ENCODE measurements at places on chromosomes 5 and 9.

DNA sequence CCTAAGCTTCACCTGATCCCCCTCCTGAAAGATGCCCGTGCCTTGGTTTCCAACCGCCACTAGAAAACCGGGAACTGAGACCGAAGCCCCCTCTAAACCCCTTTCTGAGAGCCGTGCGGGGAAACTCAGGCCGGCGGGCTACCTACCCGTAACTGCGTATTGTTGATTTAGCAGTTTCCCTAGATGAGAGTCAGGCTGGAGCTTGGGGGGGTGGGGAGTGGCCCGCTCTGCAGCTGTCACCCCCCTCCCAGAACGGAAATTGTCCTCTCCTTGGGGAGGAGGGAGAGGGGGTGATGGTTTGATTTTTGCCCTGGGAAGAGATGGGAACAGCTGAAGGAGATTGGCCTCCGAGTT lies 2.5 kb downstream of the CXXC5 start:
- peak overlapping the region; percentile 92 for H3K27ac ChIP-seq
- no peak for DNase-seq
- no peaks in the 10 kb centered on the region for H3K36me3 ChIP-seq
- H3K27me3 ChIP-seq, result peaks cover 6% of the 10 kb centered on the region
- peak overlapping the region; percentile 99 for H3K4me3 ChIP-seq
- H3K4me1 ChIP-seq, result peaks cover 65% of the 10 kb centered on the region

- no peak overlapping the region for H3K27ac ChIP-seq
- H3K36me3 ChIP-seq, result no peaks in the 10 kb centered on the region
- no peaks in the 10 kb centered on the region for H3K4me1 ChIP-seq
- peaks cover 33% of the 10 kb centered on the region for H3K27me3 ChIP-seq
- no peak for DNase-seq
- H3K4me3 ChIP-seq, result no peak overlapping the region
Measured at GRCh38 chr5:174872271-174872670, 147.9 kb downstream of the MSX2 start.

- H3K27ac ChIP-seq, result no peak overlapping the region
- no peaks in the 10 kb centered on the region for H3K36me3 ChIP-seq
- H3K4me1 ChIP-seq, result peaks cover 48% of the 10 kb centered on the region
- peak; percentile 26 for DNase-seq
- H3K27me3 ChIP-seq, result peaks cover 36% of the 10 kb centered on the region
- H3K4me3 ChIP-seq, result peak overlapping the region; percentile 99
Measured at GRCh38 chr9:16869131-16869881, 1.2 kb downstream of the BNC2 start.

DNA sequence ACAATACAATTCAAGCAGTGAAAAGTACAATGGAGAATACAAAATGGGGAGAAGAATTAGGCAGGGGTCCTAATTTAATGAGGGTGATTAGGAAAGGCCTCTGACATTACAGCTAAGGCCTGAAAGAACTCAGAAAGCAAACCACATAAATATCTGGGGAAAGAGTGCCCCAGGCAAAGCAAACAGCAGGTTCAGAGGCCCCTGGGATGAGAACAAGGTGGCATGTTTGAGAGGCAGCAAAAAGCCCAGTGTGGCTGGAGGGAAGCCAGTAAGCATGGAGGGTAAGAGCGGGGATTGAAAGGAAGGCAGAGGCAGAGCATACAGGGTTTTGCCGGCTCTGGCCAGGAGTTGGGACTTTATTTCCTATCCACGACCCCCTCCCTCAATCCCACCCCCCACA lies 33.4 kb upstream of the VDAC1 start:
- H3K27me3 ChIP-seq, result peaks cover 14% of the 10 kb centered on the region
- peaks cover 18% of the 10 kb centered on the region for H3K4me1 ChIP-seq
- no peak overlapping the region for H3K4me3 ChIP-seq
- no peak for DNase-seq
- H3K36me3 ChIP-seq, result no peaks in the 10 kb centered on the region

- H3K4me3 ChIP-seq, result no peak overlapping the region
- no peaks in the 10 kb centered on the region for H3K36me3 ChIP-seq
- H3K27me3 ChIP-seq, result peaks cover 34% of the 10 kb centered on the region
- H3K4me1 ChIP-seq, result peaks cover 19% of the 10 kb centered on the region
Measured at GRCh38 chr9:136147890-136148714, 29.4 kb upstream of the TMEM250 start.

DNA sequence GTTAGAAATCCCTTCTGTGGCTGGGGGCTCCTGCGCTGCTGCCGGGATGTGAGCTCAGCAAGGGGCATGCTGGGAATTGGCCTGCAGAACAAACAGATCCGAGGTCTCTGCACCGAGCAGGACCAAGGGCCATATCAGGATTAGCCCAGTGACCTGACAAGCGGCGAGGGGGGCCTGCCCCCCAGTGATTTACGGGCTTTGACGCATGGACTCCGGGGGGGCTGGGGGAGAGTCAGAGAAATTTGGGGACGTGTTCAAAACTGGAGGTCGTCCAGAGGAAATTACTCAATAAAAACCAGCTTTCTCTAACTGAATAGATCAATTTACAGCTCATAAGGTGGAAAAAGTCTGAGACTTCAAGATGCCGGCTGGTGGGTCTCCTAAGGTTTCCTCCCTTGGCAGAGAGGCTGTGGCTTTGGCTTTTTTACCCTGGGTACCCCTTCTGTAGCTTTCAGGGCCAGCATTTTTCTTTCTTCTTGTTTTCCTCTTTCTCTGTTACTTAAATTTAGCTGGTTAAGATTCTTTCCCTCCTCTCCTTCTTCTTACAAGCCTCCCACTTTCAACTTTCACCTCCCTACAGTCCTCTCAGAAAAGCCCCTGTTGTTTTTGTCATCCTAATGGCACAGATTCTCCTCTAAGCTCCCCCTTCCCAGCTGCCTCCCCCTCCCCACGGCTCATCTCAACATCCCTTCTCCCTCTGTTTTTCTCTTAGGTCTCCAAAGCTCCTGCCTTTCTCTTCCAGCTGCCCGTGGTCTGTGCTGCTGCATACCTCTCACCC lies 551.0 kb downstream of the CCDC171 start:
- peak; percentile 59 for DNase-seq
- peaks cover 86% of the 10 kb centered on the region for H3K4me1 ChIP-seq
- H3K27ac ChIP-seq, result peak overlapping the region; percentile 97
- H3K4me3 ChIP-seq, result peak overlapping the region; percentile 61

GRCh38 chr5:22057012-22057411 lies 796.1 kb downstream of the CDH12 start:
- no peak overlapping the region for H3K4me3 ChIP-seq
- no peak overlapping the region for H3K27ac ChIP-seq
- H3K36me3 ChIP-seq, result no peaks in the 10 kb centered on the region
- H3K27me3 ChIP-seq, result no peaks in the 10 kb centered on the region
- DNase-seq, result no peak

DNA sequence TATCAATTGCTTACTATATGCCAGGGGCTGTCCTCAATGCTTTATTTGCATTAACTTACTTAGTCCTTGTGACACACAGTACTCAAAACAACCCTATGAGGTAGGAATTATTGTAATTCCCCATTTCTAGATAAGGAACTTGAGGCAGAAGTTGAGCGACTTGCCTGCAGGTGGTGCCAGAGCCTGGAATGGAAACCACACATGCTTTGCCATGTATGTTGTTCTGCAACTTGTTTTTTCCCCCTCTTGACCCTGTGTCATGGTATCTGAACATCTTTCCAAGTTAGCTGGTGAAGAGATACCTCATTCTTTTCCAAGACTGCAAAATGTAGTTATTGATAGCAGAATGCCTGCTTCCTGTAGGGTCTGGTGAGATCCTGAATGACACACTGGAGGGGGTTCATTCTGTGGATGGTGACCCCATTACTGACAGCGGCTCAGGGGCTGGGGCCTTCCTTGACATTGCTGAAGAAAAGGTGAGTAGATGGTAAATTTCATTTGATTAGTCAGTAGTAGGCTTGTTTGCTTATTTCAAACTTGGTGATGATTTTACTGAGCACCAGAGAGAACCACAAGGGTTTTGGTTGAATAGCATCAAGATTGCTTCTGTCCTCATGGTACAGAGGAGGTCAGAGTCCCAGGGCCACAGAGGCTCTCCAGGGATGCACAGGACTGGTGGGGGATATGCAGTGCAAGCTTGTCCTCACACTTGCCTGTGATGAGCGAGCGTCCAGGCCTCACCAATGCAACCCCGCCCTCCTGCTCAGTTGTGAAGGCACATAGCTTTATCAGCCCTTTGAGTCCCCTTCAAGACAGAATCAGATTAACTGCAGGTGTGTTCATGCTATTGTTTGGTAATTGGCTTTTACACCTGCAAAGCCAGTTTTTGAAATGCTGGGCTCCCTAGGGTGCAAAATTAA lies 57.0 kb downstream of the COL15A1 start:
- H3K27ac ChIP-seq, result no peak overlapping the region
- peak; percentile 36 for DNase-seq
- H3K4me3 ChIP-seq, result no peak overlapping the region
- H3K27me3 ChIP-seq, result peaks cover 19% of the 10 kb centered on the region
- H3K4me1 ChIP-seq, result peaks cover 10% of the 10 kb centered on the region
- H3K36me3 ChIP-seq, result no peaks in the 10 kb centered on the region

- peak; percentile 1 for DNase-seq
- H3K4me3 ChIP-seq, result no peak overlapping the region
- peaks cover 41% of the 10 kb centered on the region for H3K4me1 ChIP-seq
- no peaks in the 10 kb centered on the region for H3K36me3 ChIP-seq
- no peaks in the 10 kb centered on the region for H3K27me3 ChIP-seq
Measured at GRCh38 chr9:136013116-136013515, 51.9 kb upstream of the UBAC1 start.

DNA sequence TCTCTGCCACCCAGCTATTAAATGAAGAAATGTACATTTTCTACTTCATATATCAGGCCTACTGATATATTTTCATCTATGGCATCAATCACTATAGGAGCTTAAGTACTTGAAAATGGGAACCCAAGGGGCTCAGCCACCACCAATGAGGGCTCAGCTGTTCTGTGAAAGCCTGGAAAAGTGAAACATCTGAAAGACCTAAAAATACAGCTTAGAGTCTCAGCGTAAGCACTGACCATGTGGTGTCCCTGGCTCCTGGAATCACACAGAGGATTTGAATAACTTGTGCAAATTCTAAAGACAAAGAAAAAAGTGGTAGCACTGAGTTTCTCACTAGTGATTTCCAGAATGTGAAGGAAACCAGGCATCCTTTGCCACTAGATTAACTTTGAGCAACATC lies 64.5 kb downstream of the PTPRD start:
- H3K27ac ChIP-seq, result no peak overlapping the region
- no peaks in the 10 kb centered on the region for H3K36me3 ChIP-seq
- H3K27me3 ChIP-seq, result no peaks in the 10 kb centered on the region
- DNase-seq, result no peak
- H3K4me3 ChIP-seq, result no peak overlapping the region

DNA sequence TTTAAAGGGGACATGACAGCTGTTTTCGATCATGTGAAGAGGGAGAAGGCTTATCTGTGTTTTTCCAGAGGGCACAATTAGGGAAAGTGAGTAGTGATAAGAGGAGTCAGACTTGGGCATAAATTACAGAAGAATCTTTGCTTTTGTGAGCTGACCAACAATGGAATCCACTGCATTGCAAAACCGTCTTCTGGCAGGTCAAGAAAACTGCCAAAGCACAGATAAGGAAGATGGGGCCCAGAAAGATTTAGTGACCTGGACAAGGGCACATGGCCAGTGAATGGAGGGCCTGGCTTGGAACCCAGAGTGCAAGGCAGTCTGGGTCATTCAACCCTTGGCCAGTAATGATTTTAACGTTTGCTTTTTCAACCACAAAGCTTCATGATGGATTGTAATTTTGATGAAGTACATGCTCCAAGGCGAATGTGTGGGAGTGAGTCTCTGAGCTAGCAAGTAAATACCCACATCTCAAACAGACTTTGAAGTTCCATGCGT lies 153.2 kb upstream of the MAST4 start:
- H3K4me1 ChIP-seq, result no peaks in the 10 kb centered on the region
- no peaks in the 10 kb centered on the region for H3K27me3 ChIP-seq
- no peak overlapping the region for H3K27ac ChIP-seq
- H3K36me3 ChIP-seq, result no peaks in the 10 kb centered on the region
- DNase-seq, result no peak
- no peak overlapping the region for H3K4me3 ChIP-seq

- no peaks in the 10 kb centered on the region for H3K36me3 ChIP-seq
- DNase-seq, result no peak
- H3K4me3 ChIP-seq, result no peak overlapping the region
Measured at GRCh38 chr5:172564188-172564587, 76.9 kb upstream of the NEURL1B start.
